Activated T-helper 1 cell treated with anti-CD3 and anti-CD28 coated beads, Interleukin-12 subunit alpha, Interleukin-12 subunit beta, Interleukin-2, Interleukin-4 antibody, amounts not matched to agents 30 ng/mL and 10 ng/mL and 1 ng/mL, durations not matched to agents 14 hours and 24 hours and 36 hours (primary cell): ENCODE measurements at places on chromosomes 6 and 20. TPM values are rescaled to one million over a fixed set of nuclear protein-coding genes. Genes with fewer than 3 reads are reported as not detected.

- peak overlapping the region; percentile 99 for H3K27ac ChIP-seq
- H3K4me3 ChIP-seq: peak overlapping the region; percentile 98
- no peak for DNase-seq
- peaks cover 59% of the 10 kb centered on the region for H3K4me1 ChIP-seq
- H3K27me3 ChIP-seq: peaks cover 3% of the 10 kb centered on the region
- H3K36me3 ChIP-seq: peaks cover 40% of the 10 kb centered on the region
Measured at GRCh38 chr6:31734247-31734820, 2.0 kb downstream of the CLIC1 start.

- no peaks in the 10 kb centered on the region for H3K27me3 ChIP-seq
- H3K27ac ChIP-seq: no peak overlapping the region
- no peaks in the 10 kb centered on the region for H3K4me1 ChIP-seq
- H3K36me3 ChIP-seq: no peaks in the 10 kb centered on the region
- no peak overlapping the region for H3K4me3 ChIP-seq
Measured at GRCh38 chr20:14732996-14733395, 395.6 kb upstream of the FLRT3 start.

DNA sequence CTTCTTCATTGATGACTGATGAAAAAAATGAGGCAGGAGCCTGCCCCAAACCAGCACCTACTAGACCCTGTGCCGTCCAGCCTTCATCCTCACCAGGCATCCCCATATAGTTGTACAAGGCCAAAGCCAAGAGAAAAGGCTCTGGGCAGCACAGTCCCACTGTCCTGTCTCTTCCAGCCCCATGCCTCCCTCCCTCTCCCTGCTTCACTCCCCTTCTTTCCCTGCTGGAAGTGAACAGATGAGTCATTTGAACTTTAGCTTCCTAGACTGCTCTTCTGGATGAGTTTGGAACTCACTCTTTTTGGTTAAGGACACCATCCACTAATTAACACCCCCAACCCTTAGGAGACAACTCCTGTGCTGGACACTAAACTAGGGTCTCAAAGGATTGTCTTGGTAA lies 235.2 kb downstream of the LRFN2 start:
- no peaks in the 10 kb centered on the region for H3K27me3 ChIP-seq
- DNase-seq: no peak
- no peak overlapping the region for H3K27ac ChIP-seq
- no peaks in the 10 kb centered on the region for H3K4me1 ChIP-seq
- H3K36me3 ChIP-seq: no peaks in the 10 kb centered on the region

GRCh38 chr6:167755461-167755860 lies 71.2 kb upstream of the AFDN start:
- H3K4me3 ChIP-seq: no peak overlapping the region
- H3K36me3 ChIP-seq: no peaks in the 10 kb centered on the region
- H3K4me1 ChIP-seq: no peaks in the 10 kb centered on the region
- no peak for DNase-seq
- peaks cover 12% of the 10 kb centered on the region for H3K27me3 ChIP-seq
- no peak overlapping the region for H3K27ac ChIP-seq

- no peak for DNase-seq
- H3K27me3 ChIP-seq: peaks cover 51% of the 10 kb centered on the region
- H3K27ac ChIP-seq: no peak overlapping the region
- no peak overlapping the region for H3K4me3 ChIP-seq
Measured at GRCh38 chr6:10381830-10382208, 33.1 kb downstream of the TFAP2A start.

DNA sequence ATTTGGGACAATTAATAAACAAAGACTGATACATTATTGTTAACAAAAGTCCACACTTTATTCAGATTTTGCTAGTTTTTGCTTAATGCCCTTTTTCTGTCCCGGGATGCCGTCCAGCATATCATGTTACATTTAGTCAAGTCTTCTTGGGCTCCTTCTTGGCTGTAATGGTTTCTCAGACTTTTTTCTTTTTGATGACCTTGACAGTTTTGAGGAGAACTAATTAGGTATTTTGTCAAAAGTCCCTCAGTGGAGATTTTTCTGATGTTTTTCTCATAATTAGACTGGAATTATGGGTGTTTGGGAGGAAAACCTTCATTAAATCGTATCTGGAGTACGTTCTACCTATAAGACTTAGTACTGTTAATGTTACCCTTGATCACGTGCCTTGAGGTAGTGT lies 177.2 kb downstream of the MCHR2 start:
- H3K27ac ChIP-seq: no peak overlapping the region
- peaks cover 12% of the 10 kb centered on the region for H3K27me3 ChIP-seq
- DNase-seq: no peak
- no peaks in the 10 kb centered on the region for H3K4me1 ChIP-seq

DNA sequence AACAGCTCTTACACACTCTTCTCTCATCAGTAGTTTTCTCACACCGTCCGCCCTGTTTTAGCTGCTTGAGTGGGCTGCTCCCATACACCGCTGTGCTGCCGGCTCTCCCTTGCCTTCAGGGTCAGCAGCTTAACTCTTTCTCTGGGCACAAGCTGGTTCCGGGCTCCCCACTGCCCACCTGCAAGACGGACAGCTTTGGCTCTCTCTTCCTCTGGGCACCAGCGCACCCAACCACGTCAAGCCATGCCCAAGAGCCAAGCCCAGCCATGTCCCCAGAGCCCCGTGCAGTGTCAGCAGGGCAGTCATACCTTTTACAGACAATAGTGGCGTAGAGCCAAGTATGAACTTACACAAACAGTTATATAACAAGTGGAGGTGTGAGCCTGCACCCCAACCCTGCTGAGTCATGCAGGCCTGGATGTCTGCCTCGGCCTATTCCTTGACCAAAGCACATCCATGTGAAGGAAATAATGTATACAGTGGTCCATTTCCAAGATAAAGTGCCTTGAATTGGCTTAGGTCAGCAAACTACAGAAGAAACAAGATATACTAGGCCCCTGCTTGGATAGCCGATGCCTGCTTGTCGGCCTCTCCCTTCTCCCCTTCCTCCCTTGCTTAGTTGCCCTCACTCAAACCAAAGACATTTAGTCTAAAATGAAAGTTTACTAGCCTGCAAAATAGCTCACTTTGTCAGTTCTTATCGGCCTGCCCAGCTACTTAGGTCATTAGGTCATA lies 89.3 kb downstream of the JPH2 start:
- no peak overlapping the region for H3K4me3 ChIP-seq
- no peaks in the 10 kb centered on the region for H3K36me3 ChIP-seq
- no peak for DNase-seq
- no peak overlapping the region for H3K27ac ChIP-seq
- peaks cover 19% of the 10 kb centered on the region for H3K27me3 ChIP-seq

GRCh38 chr20:60055740-60056139 lies 97.5 kb downstream of the CDH26 start:
- H3K4me1 ChIP-seq: peaks cover 44% of the 10 kb centered on the region
- H3K27ac ChIP-seq: peak overlapping the region; percentile 31
- peak; percentile 41 for DNase-seq
- H3K36me3 ChIP-seq: no peaks in the 10 kb centered on the region
- peak overlapping the region; percentile 76 for H3K4me3 ChIP-seq

GRCh38 chr6:159130846-159131245 lies 38.4 kb upstream of the FNDC1 start:
- peaks cover 10% of the 10 kb centered on the region for H3K4me1 ChIP-seq
- no peak overlapping the region for H3K27ac ChIP-seq
- H3K27me3 ChIP-seq: peaks cover 6% of the 10 kb centered on the region
- H3K4me3 ChIP-seq: no peak overlapping the region
- DNase-seq: no peak

- no peaks in the 10 kb centered on the region for H3K36me3 ChIP-seq
- no peaks in the 10 kb centered on the region for H3K4me1 ChIP-seq
- H3K27ac ChIP-seq: no peak overlapping the region
Measured at GRCh38 chr6:169172456-169172855, 81.2 kb downstream of the THBS2 start.

- H3K27ac ChIP-seq: no peak overlapping the region
- H3K36me3 ChIP-seq: no peaks in the 10 kb centered on the region
- DNase-seq: no peak
- peaks cover 23% of the 10 kb centered on the region for H3K27me3 ChIP-seq
- H3K4me3 ChIP-seq: no peak overlapping the region
Measured at GRCh38 chr20:45211569-45212474, 5.0 kb downstream of the SEMG1 start.

GRCh38 chr6:36639171-36639808 lies 39.2 kb upstream of the CDKN1A start:
- peaks cover 2% of the 10 kb centered on the region for H3K27me3 ChIP-seq
- H3K27ac ChIP-seq: no peak overlapping the region
- H3K36me3 ChIP-seq: no peaks in the 10 kb centered on the region
- no peak for DNase-seq

DNA sequence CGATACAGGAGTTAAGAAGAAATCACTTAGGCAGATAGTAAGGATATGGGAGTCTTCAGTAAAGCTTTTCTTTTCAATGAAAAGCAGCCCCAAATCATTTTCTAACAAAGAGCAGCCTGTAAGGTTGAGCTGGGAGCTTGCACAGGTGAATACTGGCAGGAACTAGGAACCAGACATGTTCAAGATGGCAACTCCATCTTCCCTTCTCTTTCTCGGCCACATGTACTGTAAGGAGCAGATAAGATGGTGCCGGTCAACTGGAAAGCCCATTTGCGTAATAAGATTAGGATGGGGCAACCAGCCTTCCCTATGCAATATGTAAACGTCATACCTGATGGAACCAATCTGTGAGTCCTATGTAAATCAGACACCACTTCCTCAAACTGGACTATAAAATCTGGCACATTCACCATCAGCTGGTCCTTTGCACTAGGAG lies 46.2 kb upstream of the RNGTT start:
- no peaks in the 10 kb centered on the region for H3K36me3 ChIP-seq
- no peak for DNase-seq
- peaks cover 2% of the 10 kb centered on the region for H3K27me3 ChIP-seq
- peaks cover 7% of the 10 kb centered on the region for H3K4me1 ChIP-seq

GRCh38 chr20:50513169-50514034 lies 3.2 kb downstream of the PTPN1 start:
- DNase-seq: no peak
- H3K27me3 ChIP-seq: no peaks in the 10 kb centered on the region
- H3K4me3 ChIP-seq: peak overlapping the region; percentile 93
- H3K4me1 ChIP-seq: peaks cover 78% of the 10 kb centered on the region

The PRR18 gene
- total RNA-seq: not detected in 2 replicates

The DEFB116 gene
- total RNA-seq: not detected in 2 replicates
